ENCODE measurements at places on chromosomes 1 and 21.

- H3K4me1 ChIP-seq = no peaks in the 10 kb centered on the region
- no peaks in the 10 kb centered on the region for H3K36me3 ChIP-seq
- no peak for DNase-seq
- H3K4me3 ChIP-seq = no peak overlapping the region
Measured at GRCh38 chr1:184356891-184357290, 29.9 kb upstream of the C1orf21 start.

- H3K4me1 ChIP-seq = no peaks in the 10 kb centered on the region
- DNase-seq = no peak
- H3K27ac ChIP-seq = no peak overlapping the region
- H3K4me3 ChIP-seq = no peak overlapping the region
Measured at GRCh38 chr1:87129038-87129437, 199.6 kb upstream of the LMO4 start.

DNA sequence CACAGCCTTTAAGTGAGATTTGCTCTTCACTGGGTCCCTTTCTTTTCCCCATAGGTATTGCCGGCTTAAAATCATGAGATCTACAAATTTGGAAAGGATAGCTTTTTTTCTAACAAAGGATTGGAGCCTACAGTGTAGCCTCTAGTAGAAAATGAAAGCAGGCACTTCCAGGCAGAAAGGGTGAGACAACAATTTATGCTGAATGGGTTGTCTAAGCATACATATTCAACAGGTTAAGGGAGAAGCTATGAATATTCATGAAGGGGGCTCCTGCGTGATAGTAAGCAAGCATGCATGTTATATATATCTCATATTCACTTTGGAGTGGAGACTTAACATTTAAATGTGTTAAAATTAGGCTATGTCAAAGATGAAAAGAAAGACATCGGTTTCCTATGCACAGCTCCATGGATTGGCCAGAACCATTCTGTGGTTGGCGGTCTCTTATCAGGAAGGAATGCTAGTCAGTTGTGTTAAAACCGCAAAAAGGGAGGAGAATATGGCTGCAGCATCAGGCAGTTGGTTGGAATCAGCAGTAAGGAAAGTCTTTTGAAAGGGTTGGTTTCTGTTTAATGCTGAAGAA, 66.0 kb downstream of the VCAM1 start:
- no peak overlapping the region for H3K4me3 ChIP-seq
- H3K27ac ChIP-seq = no peak overlapping the region
- H3K4me1 ChIP-seq = no peaks in the 10 kb centered on the region

GRCh38 chr1:51070011-51070410, 32.0 kb upstream of the C1orf185 start:
- H3K4me1 ChIP-seq = no peaks in the 10 kb centered on the region
- no peak for DNase-seq
- no peak overlapping the region for H3K27ac ChIP-seq
- no peak overlapping the region for H3K4me3 ChIP-seq
- no peaks in the 10 kb centered on the region for H3K36me3 ChIP-seq
- no peaks in the 10 kb centered on the region for H3K27me3 ChIP-seq

- no peaks in the 10 kb centered on the region for H3K27me3 ChIP-seq
- H3K36me3 ChIP-seq = no peaks in the 10 kb centered on the region
- peak overlapping the region; percentile 38 for H3K4me3 ChIP-seq
- DNase-seq = peak; percentile 88
- H3K27ac ChIP-seq = peak overlapping the region; percentile 99
Measured at GRCh38 chr1:2546515-2547209, 9.5 kb upstream of the TNFRSF14 start.

- no peak overlapping the region for H3K27ac ChIP-seq
- H3K4me3 ChIP-seq = no peak overlapping the region
- no peaks in the 10 kb centered on the region for H3K27me3 ChIP-seq
- no peaks in the 10 kb centered on the region for H3K36me3 ChIP-seq
- no peaks in the 10 kb centered on the region for H3K4me1 ChIP-seq
Measured at GRCh38 chr1:54163573-54163972, 10.8 kb upstream of the CDCP2 start.

GRCh38 chr1:75130865-75131564, 3.2 kb upstream of the LHX8 start:
- no peaks in the 10 kb centered on the region for H3K4me1 ChIP-seq
- H3K36me3 ChIP-seq = no peaks in the 10 kb centered on the region
- peaks cover 33% of the 10 kb centered on the region for H3K27me3 ChIP-seq
- no peak for DNase-seq

GRCh38 chr1:234962340-234962989, 166.2 kb downstream of the TOMM20 start:
- peak overlapping the region; percentile 57 for H3K27ac ChIP-seq
- peaks cover 29% of the 10 kb centered on the region for H3K4me1 ChIP-seq
- no peak overlapping the region for H3K4me3 ChIP-seq
- H3K27me3 ChIP-seq = no peaks in the 10 kb centered on the region
- no peaks in the 10 kb centered on the region for H3K36me3 ChIP-seq
- no peak for DNase-seq

- H3K4me1 ChIP-seq = peaks cover 4% of the 10 kb centered on the region
- DNase-seq = no peak
- no peak overlapping the region for H3K27ac ChIP-seq
Measured at GRCh38 chr1:31377364-31377863, 4.5 kb upstream of the FABP3 start.

- H3K36me3 ChIP-seq = no peaks in the 10 kb centered on the region
- H3K4me1 ChIP-seq = no peaks in the 10 kb centered on the region
- DNase-seq = no peak
- H3K27ac ChIP-seq = no peak overlapping the region
Measured at GRCh38 chr1:105101261-105101660, 1351.6 kb downstream of the AMY1C start.

GRCh38 chr1:6701437-6702153, at the start of gene DNAJC11:
TSS of gene DNAJC11 (minus strand) at chr1:6701816. CDS start at chr1:6701800, 16 bp downstream.
- no peaks in the 10 kb centered on the region for H3K36me3 ChIP-seq
- peak within 1 kb of the TSS; percentile 68 for H3K27ac ChIP-seq
- no peaks in the 10 kb centered on the region for H3K27me3 ChIP-seq
- peak within 1 kb of the TSS; percentile 100 for H3K4me3 ChIP-seq
- peak; percentile 83 for DNase-seq

DNA sequence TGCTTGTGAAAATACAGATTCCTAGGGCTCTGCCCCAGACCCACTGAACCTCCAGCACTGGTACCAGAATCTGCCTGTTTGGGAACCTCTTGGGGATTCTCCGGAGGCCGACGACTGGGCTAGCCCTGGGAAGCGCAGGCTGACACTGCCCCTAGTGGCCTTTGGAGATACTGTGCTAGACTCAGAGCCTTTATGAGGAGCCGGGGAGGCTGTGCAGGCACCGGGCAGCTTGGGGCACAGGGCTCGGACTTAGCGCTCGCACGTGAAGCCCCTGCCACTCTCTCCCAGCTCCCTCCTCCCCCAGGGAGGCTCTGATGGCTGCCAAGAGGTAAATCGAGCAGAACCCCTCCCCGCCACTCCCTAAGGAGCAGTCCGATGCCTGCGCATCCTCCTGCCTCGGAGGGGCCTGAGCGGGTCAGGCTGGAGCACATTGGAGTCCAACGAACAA, 144.6 kb upstream of the TNR start:
- DNase-seq = no peak
- H3K4me1 ChIP-seq = no peaks in the 10 kb centered on the region
- H3K36me3 ChIP-seq = no peaks in the 10 kb centered on the region
- H3K4me3 ChIP-seq = no peak overlapping the region
- H3K27me3 ChIP-seq = no peaks in the 10 kb centered on the region
- H3K27ac ChIP-seq = no peak overlapping the region

- no peaks in the 10 kb centered on the region for H3K4me1 ChIP-seq
- DNase-seq = no peak
- H3K27me3 ChIP-seq = no peaks in the 10 kb centered on the region
- H3K36me3 ChIP-seq = no peaks in the 10 kb centered on the region
Measured at GRCh38 chr1:15042866-15043265, 110.7 kb upstream of the TMEM51 start.

DNA sequence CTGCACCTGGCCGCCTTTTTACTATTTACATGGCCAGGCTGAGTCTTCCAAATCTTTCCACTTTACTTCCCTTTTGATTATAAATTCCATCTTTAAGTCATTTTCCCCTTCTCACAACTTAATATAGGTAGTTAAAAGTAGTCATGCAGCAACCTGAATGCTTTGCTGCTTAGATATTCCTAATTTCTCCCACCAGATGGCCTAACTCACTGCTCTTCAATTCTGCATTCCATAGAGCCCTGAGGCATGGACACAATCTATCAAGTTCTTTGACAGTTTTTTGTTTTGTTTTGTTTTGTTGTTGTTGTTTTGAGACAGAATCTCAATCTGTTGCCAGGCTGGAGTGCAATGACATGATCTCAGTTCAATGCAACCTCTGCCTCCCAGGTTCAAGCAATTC, 21.7 kb upstream of the FAAH start:
- DNase-seq = no peak
- H3K36me3 ChIP-seq = no peaks in the 10 kb centered on the region

GRCh38 chr1:228210076-228210651, 2.3 kb downstream of the OBSCN start:
- no peaks in the 10 kb centered on the region for H3K27me3 ChIP-seq
- no peak overlapping the region for H3K4me3 ChIP-seq
- DNase-seq = no peak
- H3K4me1 ChIP-seq = no peaks in the 10 kb centered on the region

DNA sequence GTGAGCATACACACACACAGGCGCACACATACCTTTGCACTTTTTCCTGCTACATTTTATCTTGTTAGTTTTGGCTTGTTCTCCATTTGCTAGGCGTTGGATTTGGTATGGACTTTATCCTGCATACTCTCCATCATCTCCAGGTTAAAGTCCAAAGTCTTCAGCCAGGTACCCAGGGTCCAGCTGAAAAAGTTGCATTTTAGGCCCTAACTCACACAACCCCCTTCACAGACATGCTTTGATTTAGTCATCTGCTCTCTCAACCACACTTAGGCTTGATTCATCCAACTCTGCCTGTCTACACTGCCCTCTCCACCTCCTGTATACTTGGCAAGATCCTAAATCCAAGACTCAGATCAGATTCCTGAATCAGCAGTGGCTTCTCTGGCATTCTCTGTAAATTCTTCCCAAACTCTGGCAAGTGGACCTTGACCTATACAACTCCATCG, 10.7 kb upstream of the LAMB3 start:
- no peak for DNase-seq
- no peaks in the 10 kb centered on the region for H3K4me1 ChIP-seq
- no peak overlapping the region for H3K27ac ChIP-seq
- H3K36me3 ChIP-seq = no peaks in the 10 kb centered on the region
- no peaks in the 10 kb centered on the region for H3K27me3 ChIP-seq

DNA sequence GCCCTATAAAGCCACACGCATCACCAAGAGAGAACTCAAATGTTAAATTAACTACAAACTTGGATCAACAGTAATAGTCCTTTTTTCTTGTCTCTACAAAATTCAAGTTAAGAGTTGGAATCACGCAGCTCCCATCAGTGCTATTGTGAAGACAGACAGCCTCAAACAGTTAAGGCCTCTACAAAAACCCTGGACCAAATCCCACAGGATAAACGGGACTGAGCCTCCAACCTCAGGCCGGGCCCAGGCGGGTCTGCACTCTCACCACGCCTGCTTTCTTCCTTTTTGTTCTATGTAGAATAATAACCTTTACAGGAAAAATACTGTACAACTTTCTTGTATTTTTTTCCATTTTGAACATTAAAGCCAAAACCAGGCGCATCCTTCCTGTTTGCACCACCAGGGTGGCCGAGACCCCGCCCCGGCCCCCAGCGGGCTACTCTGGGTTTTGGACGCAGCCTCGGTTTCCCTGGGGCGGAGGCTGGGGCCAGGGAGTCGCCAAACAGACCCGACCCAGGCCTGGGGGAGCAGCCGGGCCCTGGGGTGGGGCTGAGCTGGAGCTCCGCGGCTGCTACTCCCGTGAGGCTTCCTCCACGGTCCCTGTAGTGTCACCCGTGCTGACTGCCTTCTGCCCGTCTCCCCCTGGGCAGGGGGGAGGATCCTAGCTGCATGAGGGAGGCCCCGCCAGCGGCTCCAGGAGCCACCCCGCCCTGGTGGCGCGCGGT, 158.4 kb downstream of the CASZ1 start:
- no peaks in the 10 kb centered on the region for H3K27me3 ChIP-seq
- DNase-seq = no peak
- H3K4me1 ChIP-seq = peaks cover 66% of the 10 kb centered on the region
- peak overlapping the region; percentile 10 for H3K4me3 ChIP-seq
- H3K27ac ChIP-seq = peak overlapping the region; percentile 98

DNA sequence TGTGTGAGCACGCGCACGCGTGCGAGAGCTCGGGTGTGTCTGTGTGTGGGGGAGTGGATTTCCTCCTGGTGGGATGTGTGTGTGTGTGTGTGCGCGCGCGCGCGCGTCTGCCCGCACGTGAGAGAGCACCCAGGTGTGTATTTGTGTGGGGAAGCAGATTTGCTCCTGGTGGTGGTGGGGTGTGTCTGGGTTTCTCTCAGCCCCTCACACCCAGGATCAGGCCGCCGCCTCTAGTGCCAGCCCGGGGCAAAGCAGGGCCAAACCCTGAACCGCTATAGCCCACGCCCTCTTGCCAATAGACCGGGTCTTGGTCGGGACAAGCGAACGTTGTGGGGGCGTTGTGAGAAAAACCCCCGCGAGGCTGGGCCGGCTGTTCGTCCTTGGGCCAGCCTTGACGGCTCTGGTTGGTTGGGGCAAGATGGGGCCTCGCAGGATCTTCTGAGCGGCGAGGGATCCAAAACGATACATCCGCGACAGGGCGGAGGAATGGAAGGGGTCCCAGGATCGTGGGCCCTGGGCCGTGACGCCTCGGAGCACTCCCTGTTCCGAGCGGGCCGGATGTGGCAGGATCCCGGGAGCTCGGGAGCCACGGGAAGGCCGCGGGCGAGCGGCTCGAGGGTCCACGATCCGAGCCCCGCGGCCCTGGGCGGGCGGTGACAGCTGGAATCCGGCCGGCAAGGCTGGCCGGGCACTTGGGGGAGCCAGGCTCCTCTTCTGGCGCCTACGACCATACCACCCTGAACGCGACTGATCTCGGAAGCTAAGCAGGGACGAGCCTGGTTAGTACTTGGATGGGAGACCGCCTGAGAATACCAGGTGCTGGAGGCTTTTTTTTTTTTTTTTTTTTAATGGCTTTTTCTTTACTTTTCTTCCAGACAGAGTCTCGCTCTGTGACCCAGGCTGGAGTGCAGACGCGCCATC, 68.2 kb downstream of the RNF187 start:
- H3K4me3 ChIP-seq = no peak overlapping the region
- H3K36me3 ChIP-seq = no peaks in the 10 kb centered on the region
- H3K27ac ChIP-seq = no peak overlapping the region
- H3K4me1 ChIP-seq = no peaks in the 10 kb centered on the region
- no peak for DNase-seq
- H3K27me3 ChIP-seq = no peaks in the 10 kb centered on the region

- no peaks in the 10 kb centered on the region for H3K4me1 ChIP-seq
- H3K36me3 ChIP-seq = no peaks in the 10 kb centered on the region
- no peak overlapping the region for H3K4me3 ChIP-seq
- no peak overlapping the region for H3K27ac ChIP-seq
Measured at GRCh38 chr1:215260711-215261110, 178.2 kb downstream of the KCNK2 start.

- no peaks in the 10 kb centered on the region for H3K4me1 ChIP-seq
- H3K4me3 ChIP-seq = no peak overlapping the region
- no peaks in the 10 kb centered on the region for H3K36me3 ChIP-seq
- no peak overlapping the region for H3K27ac ChIP-seq
Measured at GRCh38 chr1:240217403-240217802, 125.7 kb downstream of the FMN2 start.

All from prostate gland (tissue), 2 donors.